ENCODE measurements at places on chromosomes 5 and 9.

DNA sequence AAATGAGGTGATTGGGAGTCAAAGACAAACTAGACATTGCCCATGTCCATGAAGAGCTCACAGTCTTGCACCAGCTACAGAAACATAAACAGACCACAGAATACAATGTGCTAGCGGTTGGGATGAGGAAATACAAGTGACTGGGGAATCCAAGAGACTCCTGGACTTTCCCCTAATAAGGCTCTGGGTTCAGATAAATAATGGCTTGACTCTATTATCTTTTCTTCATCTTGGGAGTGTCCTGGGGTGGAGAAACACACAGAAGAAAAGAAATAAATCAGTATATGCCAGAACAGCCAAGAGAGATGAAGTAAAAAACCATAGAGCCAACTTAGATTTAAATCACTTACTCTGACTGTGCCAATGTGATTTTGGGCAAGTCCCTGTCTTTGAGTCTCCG is 227.8 kb downstream of the PAPPA start:
- no peak for DNase-seq

DNA sequence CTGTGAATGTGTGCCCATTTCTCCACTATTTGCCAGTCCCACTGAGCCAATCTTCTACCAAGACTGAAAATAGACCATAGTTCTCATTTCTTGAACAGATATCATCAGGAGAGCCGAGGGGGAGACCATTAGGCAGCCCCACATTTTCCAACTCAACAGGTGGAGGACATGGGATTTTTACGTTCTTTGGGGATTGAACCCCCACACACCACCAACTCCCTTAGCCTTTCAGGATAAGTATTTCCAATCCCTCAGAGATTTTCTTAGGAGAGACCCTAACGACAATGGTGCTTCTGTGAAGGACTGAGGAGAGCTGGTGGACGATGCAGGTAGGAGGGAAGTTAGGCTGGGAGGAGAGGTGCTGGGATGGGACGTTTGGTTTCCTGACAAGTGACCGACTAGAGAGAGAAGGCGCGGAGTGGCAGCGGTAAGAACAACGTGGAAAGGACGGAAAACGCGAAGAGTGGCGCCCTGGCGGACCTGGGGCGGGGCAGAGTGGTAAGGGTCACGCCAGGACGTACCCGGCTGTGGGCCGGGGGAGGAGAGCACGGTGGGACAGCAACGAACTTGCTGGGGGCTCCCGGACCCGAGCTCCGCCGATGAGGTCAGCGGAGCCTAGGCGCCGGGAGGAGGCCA is 681 bp upstream of the CHSY3 start:
- DNase-seq, result no peak

- DNase-seq, result no peak
Measured at GRCh38 chr5:149822301-149822700, 92.2 kb downstream of the PPARGC1B start.

- DNase-seq, result no peak
Measured at GRCh38 chr5:170886210-170886894, 24.5 kb downstream of the RANBP17 start.

DNA sequence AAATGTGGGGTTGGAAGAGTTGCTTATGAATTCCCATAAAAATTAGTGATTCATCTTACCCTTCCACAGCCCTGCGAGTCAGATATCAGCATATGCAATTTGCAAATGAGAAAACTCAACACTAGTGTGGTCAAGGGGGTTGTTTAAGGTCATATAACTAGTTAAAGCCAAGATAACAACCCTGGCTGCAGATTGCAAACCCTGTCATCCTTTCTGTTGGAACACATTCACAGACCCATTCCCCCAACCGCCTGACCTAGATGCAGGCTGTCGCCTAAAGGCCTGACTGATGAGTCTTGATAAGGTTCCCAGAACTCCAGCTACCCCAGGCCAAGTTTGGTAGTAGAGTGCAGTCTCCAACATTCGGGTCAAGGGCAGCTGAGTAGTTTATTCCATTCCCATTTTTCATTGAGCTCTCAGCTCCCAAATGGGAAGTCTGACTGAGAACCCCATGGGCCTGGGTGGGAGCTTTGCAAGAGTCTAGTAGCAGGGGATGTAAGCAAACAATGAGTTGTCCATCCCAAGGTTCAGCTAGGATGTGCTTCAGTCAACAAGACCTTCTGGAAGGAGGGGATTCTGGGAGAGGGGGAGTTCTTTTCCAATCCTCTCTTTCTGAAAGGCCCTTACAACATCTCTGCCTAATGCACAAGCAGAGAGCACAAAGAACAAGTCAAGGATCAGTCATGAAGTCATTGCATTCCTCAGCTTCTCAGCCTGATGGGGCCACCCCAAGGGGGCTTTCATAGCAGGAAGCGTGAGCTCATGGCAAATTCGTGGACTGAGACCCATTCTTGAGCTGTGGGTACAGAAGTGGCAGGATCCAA is 40.3 kb downstream of the ADAM19 start:
- peak; percentile 56 for DNase-seq

DNA sequence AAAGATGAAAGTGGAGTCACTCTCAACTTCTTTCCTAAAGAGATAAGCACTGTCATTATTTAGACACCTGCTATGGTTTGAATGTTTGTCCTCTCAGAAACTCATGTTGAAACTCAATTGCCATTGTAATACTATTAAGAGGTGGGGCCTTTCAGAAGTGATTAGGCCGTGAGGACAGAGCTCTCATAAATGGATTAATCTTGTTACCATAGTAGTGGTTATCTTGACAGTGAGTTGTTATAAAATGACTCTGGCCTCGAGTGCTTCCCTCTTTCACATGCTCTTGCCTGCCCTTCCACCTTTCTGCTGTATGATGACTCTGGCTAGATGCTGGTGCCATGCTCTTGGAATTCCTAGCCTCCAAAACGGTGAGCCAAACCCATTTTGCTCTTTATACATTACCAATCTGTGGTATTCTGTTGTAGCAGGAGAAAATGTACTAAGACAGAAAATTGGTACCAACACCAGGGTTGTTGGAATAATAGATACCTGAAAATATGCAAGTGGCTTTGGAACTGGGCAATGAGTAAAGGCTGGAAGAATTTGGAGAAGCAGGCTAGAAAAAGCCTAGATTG is 38.0 kb downstream of the GDA start:
- DNase-seq, result no peak

DNA sequence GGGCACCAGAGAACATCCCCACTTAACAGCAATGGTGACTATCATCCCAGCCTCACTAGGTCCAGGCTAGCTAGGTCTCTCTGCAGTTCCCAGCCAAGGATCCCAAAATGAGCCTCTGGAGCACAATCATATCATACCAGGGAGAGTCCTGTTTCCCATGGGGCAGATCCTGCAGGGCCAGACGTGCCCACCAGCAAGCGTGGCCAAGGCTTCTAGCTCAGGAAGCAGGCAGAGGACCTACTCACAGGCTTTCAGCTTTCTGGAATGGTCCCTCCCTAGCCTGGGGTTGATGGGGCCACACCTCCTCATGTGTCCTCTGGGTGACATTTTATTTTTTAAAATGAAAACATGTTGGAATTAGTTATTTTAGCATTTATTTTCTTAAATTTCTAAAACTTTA is 45.7 kb upstream of the PITX1 start:
- no peak for DNase-seq

GRCh38 chr9:117412841-117413240 is 2.0 kb downstream of the ASTN2 start:
- DNase-seq, result no peak

DNA sequence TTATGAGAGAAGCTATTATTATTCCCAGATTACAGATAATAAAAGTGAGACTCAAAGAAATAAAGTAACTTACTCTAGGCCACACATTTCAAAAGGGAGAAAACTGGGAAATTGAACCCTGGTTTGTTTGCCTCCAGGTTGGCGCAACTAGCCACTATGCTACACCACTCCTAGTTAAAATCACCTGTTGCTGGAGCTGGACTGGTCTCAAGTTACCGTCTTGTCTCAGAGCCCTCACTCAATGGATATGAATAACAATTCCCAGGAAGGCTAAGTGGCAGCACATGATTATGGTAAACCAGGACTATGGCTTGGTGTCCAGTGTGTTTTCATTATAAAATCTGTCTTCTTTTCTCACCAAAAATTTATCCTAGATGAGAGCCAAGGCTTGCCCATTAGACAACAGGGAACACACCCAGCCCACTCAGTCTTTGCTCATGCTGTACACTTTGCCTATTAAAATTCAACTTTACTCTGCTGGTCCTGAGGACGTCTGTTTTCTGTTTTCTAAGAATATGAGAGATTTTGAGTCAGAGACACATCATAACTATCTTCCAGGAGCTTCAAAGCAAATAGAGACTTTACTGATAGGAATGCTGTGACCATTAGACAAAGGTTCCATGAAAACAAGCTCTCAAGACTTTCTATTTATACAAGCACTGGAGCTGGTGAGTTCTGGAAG is 58.1 kb downstream of the ADRB2 start:
- DNase-seq, result peak; percentile 31

DNA sequence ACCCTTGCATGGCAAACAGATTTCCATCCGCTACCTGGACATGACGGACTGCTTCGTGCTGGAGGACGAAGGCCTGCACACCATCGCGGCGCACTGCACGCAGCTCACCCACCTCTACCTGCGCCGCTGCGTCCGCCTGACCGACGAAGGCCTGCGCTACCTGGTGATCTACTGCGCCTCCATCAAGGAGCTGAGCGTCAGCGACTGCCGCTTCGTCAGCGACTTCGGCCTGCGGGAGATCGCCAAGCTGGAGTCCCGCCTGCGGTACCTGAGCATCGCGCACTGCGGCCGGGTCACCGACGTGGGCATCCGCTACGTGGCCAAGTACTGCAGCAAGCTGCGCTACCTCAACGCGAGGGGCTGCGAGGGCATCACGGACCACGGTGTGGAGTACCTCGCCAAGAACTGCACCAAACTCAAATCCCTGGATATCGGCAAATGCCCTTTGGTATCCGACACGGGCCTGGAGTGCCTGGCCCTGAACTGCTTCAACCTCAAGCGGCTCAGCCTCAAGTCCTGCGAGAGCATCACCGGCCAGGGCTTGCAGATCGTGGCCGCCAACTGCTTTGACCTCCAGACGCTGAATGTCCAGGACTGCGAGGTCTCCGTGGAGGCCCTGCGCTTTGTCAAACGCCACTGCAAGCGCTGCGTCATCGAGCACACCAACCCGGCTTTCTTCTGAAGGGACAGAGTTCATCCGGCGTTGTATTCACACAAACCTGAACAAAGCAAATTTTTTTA is 242.9 kb downstream of the MARCHF11 start:
- DNase-seq, result no peak

DNA sequence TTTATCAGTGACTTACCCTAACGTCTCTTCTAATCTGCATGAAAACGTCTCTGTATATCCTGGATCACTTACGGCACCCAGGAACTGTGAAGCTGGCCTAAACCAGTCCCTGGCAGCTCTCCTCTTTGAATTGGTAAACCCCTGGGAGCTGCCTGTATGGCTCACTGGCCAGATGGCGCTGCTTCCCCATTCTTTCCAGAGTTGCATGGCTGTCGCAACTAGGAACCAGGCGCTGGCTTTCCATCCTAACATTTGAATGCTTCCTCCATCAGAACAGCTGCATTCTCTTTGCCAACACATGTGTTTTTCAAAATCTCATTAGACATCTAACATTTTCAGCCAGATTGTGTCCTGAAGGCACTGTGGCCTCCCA is 8.0 kb upstream of the PCA3 start:
- peak; percentile 41 for DNase-seq

- peak; percentile 56 for DNase-seq
Measured at GRCh38 chr5:127386557-127386956, 96.0 kb downstream of the MEGF10 start.

GRCh38 chr9:136619742-136620440 is 42.8 kb upstream of the EGFL7 start:
- peak; percentile 51 for DNase-seq

GRCh38 chr5:141560151-141560550 is 58.6 kb downstream of the DIAPH1 start:
- DNase-seq, result no peak

GRCh38 chr5:145847499-145848497 is 12.7 kb upstream of the PRELID2 start:
- peak; percentile 93 for DNase-seq

- no peak for DNase-seq
Measured at GRCh38 chr5:178794433-178794832, 64.0 kb upstream of the ZNF354A start.

- DNase-seq, result no peak
Measured at GRCh38 chr9:119924736-119925135, 555.5 kb upstream of the BRINP1 start.

DNA sequence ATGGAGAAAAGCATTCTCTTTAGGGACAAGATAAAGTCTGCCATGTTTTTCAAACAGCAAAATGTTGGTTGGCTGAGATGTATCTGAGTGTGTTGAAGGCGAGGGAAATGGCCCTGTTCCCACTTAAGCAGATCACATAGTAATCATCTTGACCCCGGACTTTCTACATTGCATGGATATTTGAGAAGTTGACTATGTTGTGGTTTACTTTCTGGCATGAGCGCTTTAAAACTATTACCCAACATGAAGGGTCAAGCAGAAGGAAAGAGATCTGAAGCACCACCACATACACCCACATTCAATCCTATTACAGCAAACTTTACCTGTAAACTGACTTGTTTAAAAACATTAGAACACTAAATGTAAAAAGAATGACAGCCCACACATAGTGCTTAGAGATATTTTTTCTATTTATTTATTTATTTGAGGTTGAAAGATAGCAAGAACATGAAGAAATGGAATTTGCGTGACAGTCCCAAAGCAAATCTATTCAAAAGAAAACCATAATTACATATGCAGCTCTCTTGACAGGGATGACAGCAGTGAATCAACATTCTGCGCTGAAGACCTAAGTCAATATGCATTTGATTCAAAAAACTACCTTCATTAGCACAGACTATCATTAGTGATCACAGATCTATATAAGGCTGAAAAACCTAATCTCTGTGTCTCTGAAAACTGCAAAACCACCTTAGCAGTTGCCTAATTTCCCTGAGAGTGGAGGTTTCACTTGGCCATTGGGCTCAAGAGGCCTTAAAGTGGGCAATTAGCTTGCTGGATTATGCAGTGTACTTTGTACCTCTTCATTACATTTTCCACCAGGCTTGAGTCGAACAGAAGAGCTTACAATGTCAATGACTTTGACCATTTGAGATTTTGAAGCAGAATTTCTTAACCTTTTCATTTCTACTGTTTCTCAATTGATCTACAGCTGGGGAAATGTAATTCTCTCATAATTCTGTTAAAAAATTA is 195.0 kb downstream of the PDE4D start:
- no peak for DNase-seq

GRCh38 chr5:178232124-178232919 is at the start of gene PHYKPL:
Gene PHYKPL (minus strand): TSS chr5:178232802. CDS start chr5:178232550, 252 bp downstream.
- peak; percentile 58 for DNase-seq

DNA sequence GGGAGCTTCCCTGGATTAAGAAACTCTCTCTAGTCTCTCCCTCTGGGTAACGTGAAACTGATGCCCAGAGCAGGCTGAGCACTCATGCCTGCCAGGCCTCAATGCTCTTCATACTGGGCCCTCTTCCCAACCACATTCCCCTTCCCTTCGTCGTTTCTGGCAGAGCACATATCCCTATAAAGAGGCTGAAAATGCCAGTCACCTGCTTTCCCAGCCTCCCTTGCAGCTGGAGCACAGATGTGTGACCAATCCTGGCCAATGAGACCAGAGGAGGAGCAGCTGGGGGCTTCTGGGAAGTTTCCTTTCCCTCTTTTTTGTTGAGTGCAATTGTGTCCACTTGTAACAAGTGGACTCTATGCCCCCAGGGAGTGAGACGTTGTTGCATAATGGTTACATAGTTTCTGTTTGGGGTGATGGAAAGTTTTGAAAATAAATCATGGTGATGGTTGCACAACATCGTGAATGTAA is 30.2 kb upstream of the SMIM23 start:
- peak; percentile 23 for DNase-seq
